NCI-H774 (cell line): ENCODE measurements at places on chromosomes 4 and X.
A peak's percentile ranks its signal among the peaks of the same experiment; 100 is the strongest.

DNA sequence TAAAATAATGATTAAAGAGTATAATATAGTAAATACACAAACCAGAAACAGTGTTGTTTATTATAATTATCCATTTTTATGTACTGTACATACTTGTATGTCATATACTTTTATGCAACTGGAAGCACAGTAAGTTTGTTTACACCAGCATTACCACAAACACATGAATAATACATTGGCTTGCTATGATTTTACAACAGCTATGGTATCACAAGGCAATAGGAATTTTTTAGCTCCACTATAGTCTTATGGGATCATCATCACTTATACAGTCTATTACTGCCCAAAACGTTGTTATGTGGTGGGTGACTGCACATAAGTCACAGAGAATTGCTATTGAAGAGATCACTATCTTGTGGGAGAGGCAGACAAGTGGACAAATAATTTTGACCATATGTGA is 1.8 kb upstream of the PF4V1 start:
- DNase-seq = no peak

GRCh38 chrX:30643313-30643821 is 9.9 kb upstream of the GK start:
- no peak for DNase-seq

DNA sequence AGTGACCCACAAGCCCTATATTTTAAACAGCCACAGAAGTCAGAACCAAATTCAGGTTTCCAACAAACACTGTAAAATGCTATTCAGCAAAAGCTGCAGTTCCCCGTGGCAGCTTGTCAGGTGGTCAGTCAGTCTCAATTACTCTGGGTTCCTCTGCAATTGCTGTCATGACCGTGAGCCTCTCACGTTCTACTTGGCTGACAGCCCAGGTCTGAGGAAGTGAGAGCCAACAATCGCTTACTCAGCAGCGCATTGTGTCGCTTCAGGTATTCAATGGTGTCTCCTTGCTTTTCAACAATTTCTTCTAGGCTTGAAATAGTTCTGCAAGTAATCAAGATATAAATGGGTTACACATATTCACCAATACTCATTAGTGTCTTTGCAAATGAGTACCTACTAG is 25.8 kb downstream of the TRIM75 start:
- peak; percentile 35 for DNase-seq

DNA sequence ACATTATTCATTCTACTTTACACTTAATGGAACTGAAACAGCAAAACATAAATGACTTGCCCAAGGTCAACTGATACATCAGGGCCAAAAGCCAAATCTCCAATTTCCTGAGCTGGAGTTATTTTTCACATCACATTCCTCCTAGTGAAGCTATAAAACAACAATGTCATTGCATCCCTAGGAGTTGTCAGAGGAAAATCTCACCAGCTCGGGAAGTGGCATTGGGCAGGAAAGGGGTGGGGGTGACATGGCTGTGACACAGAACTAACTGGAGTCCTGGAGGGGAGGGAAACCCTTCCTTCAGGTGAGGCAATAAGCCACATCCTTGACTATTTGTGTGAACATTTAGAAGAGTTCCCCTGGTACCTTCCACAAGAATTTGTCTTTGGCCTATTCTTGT is 47.3 kb downstream of the MEPE start:
- DNase-seq = no peak

DNA sequence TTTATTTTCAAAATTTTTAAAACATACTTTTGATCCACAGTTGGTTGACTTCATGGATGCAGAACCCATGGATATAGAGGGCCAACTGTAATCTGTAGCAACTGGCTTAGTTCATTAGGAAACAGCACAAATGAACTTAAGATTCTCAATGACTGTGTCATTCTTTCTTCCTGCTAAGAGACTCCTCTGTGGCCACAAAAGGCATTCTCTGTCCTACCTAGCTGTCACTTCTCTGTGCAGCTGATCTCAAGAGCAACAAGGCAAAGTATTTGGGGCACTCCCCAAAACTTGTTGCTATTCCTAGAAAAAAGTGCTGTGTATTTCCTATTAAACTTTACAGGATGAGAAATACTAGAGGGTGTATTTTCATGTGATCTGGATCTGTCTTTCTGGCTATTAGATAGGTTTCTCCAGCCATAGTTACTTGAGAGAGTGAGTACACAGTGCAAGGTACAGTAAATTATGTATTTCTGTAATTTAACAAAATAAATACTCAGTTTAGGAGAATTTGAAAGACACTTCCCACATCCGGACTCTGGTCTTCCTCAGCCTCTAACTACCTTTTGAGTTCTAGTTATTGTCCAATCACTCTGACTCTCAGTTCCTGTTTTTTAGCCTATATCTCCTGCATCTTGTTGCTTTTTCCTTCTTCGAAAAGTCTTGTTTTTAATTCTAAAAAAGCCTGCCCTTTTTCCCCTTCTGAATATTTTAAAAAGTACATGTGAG is 21.8 kb downstream of the TLR2 start:
- DNase-seq = no peak

DNA sequence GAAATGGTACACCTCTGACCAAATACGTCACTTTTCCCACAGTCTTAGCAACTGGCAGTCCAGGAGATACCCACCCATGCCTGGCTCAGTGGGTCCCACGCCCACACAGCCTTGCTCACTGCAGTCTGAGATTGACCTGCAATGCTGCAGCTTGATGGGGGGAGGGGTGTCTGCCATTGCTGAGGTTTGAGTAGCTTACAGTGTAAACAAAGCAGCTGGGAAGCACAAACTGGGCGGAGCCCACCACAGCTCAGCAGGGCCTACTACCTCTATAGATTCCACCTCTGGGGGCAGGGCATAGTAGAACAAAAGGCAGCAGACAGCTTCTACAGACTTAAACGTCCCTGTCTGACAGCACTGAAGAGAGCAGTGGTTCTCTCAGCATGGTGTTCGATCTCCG is 52.7 kb downstream of the AMER1 start:
- DNase-seq = no peak

GRCh38 chrX:34147345-34147744 is 15.2 kb upstream of the FAM47A start:
- no peak for DNase-seq

- DNase-seq = no peak
Observed at GRCh38 chr4:5678977-5679376, 29.4 kb downstream of the EVC2 start.

- DNase-seq = no peak
Observed at GRCh38 chrX:7926914-7927258, 327 bp downstream of the PNPLA4 start.

DNA sequence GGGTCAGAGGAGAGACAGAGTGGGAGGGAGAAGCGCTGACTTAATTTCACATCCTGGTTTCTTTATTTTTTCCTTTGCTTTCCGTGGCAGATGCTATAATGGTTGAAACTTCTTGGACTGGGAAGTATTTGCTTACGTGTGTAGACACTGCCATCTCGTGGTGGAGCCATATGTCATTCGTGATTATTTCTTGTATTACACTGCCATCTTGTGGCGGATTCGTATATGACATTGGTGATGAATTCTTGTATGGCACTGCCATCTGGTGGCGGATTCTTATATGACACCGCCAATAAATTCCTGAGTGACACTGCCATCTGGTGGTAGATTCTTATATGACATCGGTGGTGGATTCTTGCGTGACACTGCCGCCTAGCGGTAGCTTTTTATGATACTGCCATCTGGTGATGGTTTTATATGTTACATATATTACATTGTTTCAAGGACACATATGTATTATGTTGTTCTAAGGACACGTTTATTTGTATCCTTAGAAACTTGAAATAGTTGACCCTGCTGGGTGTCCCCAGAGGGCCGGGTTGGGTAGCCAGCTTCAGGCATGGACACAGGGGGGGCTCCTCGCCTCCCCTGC is 37.3 kb upstream of the CLCN4 start:
- DNase-seq = peak; percentile 2

DNA sequence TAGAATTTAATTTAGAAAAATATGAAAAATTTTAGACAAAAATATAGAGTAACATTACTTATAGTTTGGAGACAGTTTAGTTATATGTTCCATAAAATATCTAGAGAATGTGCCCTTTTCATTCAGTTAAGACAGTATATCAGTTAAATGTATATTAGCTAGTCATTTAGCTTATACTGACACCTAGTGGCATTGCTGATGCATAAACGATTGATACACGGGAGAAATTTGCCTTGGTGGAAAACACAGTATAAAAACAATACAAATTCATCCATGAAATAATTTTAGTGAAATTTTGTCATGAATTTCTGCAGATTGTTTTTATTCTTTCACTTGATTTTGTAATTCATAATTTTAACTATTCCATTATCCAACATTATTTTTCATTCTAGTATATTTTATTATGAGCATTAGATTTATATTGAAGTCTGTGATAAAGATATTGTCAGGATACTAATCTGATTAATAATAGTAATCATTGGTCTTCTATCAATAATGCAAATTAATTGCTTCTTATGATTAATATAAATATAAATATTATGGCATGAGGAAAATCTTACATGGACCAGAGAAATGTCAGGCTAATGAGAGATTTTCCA is 219.0 kb downstream of the TLL1 start:
- DNase-seq = peak; percentile 31

DNA sequence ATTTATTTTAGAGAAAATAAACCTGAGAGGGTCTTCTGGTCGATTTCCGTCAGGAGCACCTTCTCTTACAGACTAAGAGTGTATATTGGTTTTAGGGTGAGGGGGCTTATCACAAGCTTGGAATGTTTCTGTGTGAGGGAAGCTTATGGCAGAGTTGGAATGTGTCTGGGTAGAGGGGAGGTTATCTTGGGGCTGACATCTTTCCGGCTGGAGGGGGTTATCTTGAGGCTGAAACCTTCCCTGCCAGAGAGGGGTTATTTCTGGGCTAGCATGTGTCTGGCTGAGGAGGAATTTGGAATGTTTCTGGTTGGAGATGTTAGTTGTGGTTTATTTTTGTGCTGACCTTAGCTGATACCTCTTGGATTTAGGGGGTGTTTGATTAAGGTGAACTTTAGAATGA is 1312.1 kb downstream of the ADGRL3 start:
- no peak for DNase-seq

DNA sequence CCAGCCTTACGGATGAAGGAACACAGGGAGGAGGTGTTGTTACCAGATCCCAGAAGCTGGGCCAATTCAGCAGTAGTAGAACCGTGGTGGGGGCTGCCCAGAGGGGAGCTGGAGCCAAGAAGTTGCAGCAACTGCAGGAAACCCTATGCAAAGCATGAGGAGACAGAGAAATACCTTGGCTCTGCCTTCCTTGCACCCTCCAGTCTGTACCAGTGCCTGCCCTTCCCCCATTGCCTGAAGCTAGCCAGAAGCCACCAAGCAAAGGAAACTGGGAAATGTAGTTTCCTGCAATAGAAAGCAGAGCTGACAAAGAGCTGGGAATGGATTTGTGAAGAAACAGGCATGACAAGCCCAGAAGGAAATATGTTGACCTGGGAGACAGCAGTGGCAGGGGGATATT is 108.7 kb upstream of the FUNDC1 start:
- no peak for DNase-seq

GRCh38 chr4:77629885-77630284 is 24.3 kb downstream of the CXCL13 start:
- no peak for DNase-seq

GRCh38 chr4:67723949-67724348 is 23.0 kb upstream of the UBA6 start:
- no peak for DNase-seq

- DNase-seq = no peak
Observed at GRCh38 chr4:56959100-56959499, 18.3 kb downstream of the NOA1 start.

GRCh38 chrX:74923942-74924448 is 1.3 kb downstream of the NEXMIF start:
- DNase-seq = peak; percentile 26

DNA sequence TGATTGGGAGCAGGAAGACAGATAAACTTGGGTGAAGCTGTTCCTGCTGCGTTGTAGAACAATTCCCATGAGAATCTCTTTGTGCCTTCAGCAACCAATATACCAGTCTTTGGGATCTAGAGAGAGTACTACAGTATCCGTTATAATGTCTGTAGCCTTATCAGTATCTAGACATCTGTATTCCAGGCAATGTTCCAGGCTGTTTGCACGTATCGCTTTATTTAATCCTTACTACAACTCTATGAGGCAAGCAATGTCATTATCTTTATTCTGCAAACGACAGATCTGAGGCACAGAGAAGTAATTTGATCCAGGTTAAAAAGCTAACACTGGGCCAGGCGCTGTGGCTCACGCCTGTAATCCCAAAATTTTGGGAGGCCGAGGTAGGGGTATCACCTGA is 251.6 kb downstream of the ARHGAP24 start:
- no peak for DNase-seq

- DNase-seq = no peak
Observed at GRCh38 chrX:103360092-103360491, 3.8 kb downstream of the TCEAL9 start.

DNA sequence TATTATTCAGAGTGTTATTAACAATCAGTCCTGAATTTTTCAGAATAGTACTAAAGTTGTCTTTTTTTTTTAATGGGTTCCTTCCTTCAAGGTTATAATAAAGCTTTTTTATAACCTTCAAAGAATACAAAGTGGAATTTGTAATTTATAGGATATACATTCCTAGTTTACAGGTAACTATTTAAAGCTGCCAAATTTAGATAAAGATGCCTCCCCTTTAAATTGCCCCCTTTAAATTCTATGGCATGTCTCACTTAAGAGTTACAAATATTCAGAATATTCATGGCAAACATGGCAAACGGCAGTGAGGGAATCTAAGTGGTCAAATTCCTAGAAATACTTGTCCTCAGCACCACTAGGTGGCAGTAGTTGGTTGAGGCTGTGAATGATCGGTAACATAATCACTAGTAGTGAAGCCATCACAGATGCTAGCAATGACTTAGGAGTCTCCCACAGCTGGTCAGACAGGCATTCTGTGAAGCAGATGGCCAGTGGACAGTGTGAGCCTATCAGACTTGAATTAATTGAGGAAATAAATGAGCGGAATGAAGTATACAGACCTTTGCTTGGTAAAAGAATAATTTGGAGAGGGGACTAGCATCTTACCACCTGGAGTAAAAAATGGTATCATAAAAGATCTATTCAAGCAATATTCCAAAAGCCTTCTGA is 86.4 kb downstream of the CBR4 start:
- peak; percentile 42 for DNase-seq

DNA sequence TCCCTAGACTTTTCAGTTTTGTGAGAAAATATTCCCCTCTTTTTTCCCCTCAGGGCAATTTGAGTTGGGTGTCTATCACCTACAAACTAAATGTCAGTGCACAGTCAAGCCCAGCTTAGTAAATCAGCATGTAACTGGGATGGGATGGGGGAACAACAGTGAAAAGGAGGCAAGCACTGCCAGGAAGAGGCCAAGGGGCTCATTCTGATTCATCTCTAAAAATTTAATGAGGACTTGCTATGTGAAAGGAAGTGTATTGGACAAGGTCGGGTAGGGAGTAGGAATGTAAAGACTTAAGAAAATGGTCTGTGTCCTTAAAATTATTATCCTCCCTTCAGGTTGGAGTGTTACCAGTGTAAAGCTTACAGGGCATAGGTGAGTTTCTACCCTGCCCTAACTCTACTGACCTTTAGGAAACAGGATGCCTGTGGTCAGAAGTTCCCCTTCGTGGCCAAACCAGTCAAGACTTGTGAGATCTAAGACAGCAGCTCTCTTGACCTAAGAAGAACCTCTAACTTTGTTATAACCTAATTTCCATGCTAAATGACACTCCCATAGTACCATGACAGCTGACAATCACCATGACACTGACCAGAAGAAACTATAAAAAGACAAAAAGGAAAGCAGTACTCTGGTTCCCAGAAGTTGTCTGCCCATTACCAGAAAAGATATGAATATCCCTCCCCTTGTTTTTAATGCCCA is 194.4 kb upstream of the LDB2 start:
- no peak for DNase-seq

- DNase-seq = no peak
Observed at GRCh38 chrX:30655991-30656390, 2.8 kb downstream of the GK start.
